ENCODE measurements at places on chromosomes 3 and 15. TPM values are rescaled to one million over a fixed set of nuclear protein-coding genes. Genes with fewer than 3 reads are reported as not detected.

DNA sequence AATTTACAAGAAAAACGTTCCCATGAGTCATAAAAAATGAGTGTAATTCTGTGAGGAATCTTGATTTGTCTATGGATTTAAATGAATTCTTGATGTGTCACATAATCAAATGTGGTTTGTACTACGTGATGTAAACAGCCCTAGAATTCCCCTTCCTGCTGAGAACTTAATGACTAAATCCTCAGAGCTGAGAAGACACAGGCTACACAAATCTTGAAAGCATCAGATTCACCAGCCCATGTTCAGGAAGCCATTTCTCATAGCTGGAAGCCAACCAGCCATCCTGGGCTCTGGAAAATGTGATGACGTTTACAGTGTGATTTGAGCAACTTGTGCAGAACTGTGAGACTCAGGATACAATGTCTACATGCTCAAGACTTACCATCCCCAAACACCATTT is 193.7 kb upstream of the MME start:
- no peak for DNase-seq

HHLA2 gene
- 0.84 TPM for total RNA-seq

ALPK3 gene
- 0.24 TPM for total RNA-seq

TMOD3 gene
- 52.1 TPM for total RNA-seq

KLHL40 gene
- total RNA-seq: not detected

- no peak for DNase-seq
Observed at GRCh38 chr3:132629928-132630327, 29.7 kb downstream of the ACAD11 start.

DNA sequence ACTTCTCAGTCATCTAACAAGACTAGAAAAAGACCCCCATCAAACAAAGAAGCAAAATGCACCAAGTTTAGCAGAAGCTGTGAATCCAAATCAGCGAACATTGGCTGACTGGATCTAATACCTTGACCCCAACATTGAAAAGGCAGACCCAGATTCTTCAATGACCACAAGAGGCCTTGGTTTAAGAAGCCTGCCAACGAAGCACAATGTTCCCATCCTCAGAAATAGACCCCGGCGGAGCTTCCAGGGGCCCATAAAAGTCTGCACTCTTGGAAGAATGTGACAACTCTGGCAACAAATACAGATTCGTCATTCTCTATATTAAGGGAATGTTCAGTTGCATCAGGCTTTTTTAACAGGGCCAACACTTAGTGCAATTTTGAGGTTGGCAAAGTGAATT is 112.8 kb upstream of the BCL6 start:
- no peak for DNase-seq

DNA sequence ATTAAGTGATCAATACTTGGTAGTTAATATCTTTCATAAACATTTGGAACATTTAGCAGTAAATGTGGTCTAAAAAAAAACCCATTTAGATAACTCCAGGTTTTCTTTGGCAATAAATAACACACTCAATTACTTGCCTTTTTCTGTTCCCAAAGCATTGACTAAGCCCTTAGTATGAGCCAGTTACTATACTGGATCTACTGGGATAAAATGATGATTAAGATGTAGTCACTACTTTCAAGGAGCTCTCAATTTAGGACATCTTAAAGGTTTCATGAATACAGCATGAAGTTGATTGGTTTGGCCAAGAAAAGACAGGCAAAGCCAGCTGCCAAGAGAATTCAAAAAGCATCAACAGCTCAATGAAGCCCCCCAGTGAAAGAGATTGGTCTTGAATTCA is 250.9 kb downstream of the EPHA3 start:
- no peak for DNase-seq

GRCh38 chr3:150483226-150483625 is 63.1 kb downstream of the SERP1 start:
- DNase-seq: no peak

- DNase-seq: no peak
Observed at GRCh38 chr3:64726414-64727090, 38.8 kb upstream of the ADAMTS9 start.

GRCh38 chr3:125267460-125267859 is 54.9 kb upstream of the SLC12A8 start:
- DNase-seq: no peak

- no peak for DNase-seq
Observed at GRCh38 chr3:125186261-125186787, 26.2 kb downstream of the SLC12A8 start.

DNA sequence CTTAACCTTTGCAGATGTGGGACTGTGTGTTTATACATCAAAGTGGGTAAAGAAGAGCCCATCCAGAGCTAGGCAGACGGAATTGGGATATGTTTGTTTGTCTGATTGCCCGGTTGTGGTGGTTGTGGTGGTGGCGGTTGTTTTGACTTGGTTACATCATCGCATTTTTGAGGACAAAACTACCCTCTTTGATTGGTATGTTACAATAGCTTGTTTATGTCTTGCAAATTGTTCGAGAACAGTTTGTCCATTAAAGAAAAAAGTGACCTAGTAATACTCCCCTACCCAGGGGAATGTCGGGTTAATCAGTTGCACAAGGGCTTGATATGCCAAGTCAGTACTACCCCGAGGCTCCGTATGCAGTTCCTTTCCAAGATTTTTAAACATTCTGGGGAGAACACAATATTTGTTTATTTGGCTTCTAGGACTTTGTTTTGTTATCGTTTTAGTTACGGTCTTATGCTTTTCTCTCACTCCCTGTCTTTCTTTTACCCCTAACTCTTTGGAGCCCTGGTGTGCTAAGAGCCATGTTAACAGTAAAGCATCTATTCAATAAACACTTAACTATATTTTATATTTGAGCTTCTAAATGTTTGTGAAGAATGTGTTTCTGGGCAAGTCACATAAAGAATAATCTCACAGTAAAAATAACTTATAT is 315.4 kb downstream of the LPP start:
- DNase-seq: no peak

HHATL gene
- not detected for total RNA-seq

DNA sequence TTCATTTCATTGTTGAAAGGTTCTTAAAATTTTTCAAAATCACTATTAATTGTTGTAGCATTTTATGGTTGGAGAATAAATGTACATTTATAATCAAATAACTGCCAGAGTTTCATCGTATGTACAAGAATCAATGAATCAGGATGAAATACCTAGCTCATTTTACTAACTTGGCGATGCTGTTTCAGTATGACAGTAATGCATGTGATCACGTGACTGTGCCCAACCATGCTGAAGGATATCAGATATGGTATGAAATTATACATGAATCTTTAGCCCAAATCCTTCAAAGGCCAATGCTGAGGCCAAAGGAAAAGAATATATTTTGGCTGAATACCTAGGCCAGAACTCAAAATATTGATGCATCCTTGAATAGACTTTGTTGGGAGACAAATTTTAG is 288.3 kb upstream of the TGFBR2 start:
- no peak for DNase-seq

CSPG5 gene
- 0.68 TPM for total RNA-seq

SLC15A2 gene
- total RNA-seq: 14.4 TPM

DNA sequence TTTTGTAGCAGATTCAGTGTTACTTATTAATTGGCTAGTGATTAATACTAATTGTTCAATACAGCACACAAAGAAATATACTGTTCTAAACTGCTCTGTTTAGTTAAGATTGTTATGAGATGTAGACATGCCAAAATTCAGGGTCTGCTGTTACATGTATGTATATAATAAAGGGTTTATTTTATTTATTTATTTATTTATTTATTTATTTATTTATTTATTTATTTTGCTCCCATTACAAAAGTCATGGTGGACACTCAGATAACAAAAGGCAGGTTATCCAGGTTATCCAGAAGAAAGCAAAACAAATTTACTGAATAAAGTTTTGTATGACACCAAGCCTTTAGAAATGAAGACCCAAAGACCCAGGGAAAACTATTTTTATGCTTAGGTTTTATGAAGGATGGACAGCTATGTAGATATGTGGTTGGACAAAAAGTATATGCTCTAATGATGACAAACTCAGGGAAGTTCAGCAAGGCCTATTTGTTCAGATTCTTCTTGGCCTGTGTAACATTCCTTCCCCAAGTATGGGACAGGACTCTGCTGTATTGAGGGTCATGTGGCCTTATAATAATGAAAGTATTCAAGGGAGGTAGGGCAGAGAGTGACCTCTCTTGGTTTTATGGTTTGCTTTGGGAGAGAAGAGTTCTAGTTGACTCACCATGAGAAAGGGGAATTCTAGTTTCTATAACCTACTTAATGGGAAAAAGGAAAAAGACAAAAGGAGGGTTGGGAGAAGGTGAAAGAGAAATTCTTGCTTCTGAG is 1056.8 kb downstream of the ROBO2 start:
- DNase-seq: no peak

GRCh38 chr15:80581976-80582375 is 113.1 kb upstream of the ABHD17C start:
- no peak for DNase-seq

P2RY13 gene
- total RNA-seq: 0.90 TPM

- DNase-seq: no peak
Observed at GRCh38 chr3:35643495-35643894, 4.2 kb downstream of the ARPP21 start.

CLDN16 gene
- not detected for total RNA-seq

DNA sequence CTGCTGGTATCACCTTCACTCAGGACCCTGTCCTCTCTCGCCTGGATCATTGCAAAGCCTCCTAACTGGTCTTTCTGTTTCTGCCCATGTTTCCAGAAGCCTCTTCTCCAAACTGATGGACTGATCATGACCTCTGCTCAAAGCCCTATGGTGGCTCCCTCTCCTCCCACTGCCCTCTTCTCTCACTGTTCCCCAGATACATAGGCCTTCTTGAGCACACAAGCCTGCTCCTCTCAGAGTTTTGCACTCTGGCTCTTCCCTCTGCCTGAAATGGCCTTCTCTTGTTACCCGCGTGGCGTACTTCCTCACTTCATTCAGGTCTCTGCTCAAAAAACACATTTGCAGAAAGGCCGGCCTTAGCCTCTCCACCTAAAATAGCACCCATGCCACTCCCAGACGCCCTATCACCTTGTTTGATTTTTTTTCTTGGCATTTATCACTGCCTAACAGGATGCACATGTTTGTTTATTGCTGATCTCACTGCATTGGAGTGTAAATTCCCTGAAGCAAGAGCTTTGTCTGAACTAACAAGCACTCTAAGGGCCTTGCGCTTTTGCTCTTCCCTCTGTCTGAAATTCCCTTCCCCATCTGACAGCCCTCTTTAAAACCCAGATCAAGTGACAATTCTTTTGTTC is 1.4 kb upstream of the ETFA start:
- DNase-seq: no peak

- DNase-seq: no peak
Observed at GRCh38 chr15:57367556-57367955, 8.7 kb upstream of the CGNL1 start.

NEK10 gene
- 0.49 TPM for total RNA-seq

DNA sequence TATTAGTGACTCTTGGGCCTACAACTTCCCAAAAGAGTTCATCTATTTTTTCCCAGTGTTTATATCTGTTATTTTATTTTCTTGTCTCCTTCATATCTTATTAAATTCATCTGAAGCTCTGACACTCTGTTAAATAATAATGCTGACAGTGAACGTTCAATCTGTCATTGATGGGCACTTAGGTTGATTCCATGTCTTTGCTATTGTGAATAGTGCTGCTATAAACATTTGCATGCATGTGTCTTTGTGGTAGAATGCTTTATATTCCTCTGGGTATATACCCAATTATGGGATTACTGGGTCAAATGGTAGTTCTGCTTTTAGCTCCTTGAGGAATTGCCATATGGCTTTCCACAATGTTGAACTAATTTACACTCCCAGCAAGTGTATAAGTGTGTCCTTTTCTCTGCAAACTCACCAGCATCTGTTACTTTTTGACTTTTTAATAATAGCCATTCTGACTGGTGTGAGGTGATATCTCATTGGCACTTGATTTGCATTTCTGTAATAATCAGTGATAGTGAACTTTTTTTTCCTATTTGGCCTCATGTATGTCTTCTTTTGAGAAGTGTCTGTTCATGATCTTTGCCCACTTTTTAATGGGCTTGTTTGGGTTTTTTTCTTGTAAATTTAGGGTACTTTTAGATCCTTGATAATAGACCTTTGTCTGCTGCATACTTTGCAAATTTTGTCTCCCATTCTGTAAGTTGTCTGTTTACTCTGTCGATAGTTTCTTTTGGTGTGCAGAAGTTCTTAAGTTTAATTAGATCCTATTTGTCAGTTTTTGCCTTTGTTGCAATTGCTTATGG is 122.5 kb downstream of the LEKR1 start:
- DNase-seq: no peak

- DNase-seq: no peak
Observed at GRCh38 chr3:126087552-126088175, 3.7 kb upstream of the SLC41A3 start.

DNA sequence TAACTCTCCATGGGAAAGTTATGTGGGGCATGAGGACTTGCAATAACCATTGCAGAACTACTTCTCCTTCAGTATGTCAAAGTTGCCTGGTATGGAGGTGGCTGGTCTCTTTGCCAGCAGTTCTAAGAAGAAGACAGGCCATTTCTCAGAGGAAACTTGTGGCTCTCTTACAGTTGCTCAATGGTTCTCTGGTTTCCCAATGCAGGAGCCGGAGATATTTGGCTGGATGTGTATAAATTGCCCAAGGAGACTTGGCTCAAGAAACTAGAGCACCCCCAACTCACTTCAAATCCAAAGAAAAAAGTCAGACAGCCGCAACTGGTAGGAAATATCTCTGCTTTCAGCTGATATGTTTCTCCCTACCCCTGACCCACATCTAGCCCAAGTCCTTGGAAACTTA is 24.2 kb downstream of the WDR93 start:
- no peak for DNase-seq

- DNase-seq: no peak
Observed at GRCh38 chr3:128907706-128908445, 28.5 kb downstream of the ACAD9 start.

DNA sequence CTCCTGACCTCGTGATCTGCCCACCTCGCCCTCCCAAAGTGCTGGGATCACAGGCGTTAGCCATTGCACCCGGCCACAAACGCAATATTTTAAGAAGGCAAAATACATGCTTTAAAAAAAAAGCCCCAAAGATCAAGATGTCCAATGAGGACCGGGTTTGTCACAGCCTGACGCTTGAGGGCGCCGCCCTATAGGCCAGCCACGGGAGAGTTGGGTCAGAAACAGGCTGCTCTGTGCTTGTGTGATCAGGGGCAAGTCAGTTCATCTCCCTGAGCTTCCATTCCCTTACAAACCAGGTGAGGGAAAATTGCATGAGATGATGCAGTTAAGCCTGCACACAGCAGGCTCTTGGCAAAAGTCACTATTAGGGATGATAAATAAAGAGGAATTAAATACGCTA is 23.9 kb downstream of the FAM174B start:
- DNase-seq: no peak

DNA sequence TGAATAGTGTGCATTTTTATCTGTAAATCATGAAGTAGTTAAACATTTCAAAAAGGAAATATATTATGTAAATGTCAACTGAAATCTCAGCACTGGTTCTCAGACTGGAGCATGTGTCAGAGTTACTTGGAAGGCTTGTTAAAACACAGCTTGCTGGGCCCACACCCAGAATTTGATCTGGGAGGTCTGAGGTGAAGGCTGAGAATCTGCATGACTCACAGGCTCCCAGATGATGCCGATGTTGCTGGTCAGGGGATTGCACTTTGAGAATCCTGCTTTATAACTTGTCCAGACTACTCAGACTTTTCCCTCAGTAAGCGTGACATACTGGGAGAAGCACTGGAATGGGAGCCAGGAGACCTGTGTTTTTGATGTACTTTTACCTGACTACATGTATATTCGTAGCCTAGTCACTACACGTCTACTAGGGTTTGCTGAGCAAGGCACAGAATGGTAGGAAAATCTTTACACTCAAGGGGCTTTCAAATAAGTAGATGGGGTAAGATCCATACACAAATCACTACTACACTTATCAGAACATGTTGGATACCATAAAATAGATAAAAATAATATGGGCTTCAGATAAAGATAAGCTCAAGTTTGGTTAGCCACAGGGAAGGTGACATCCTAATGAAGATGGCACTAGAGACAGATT is 77.1 kb upstream of the MEX3B start:
- no peak for DNase-seq

EHHADH gene
- 1.4 TPM for total RNA-seq

Data from B cell (primary cell).